ENCODE measurements at places on chromosomes 5 and 9.
A peak's percentile ranks its signal among the peaks of the same experiment; 100 is the strongest.

- DNase-seq, result no peak
Observed at GRCh38 chr9:76452839-76453238, 6.1 kb upstream of the GCNT1 start.

DNA sequence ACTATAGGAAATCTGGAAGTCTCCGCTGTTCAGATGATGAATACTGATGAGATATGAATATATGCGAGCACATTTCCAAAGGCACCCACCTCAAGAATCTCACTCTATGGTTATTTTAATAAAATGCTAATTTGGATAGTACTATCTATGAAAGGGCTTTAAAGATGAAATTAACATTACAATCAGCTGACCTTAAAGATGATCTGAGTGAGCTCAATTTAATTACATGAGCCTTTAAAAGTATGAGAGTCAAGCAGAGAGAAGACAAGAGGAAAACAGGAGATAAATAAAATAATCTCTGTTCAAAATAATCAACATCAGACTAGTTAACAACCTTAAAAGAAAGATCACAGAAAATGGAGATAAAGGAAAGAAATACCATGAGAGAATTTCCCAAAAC lies 474.1 kb upstream of the TUSC1 start:
- no peak for DNase-seq

DNA sequence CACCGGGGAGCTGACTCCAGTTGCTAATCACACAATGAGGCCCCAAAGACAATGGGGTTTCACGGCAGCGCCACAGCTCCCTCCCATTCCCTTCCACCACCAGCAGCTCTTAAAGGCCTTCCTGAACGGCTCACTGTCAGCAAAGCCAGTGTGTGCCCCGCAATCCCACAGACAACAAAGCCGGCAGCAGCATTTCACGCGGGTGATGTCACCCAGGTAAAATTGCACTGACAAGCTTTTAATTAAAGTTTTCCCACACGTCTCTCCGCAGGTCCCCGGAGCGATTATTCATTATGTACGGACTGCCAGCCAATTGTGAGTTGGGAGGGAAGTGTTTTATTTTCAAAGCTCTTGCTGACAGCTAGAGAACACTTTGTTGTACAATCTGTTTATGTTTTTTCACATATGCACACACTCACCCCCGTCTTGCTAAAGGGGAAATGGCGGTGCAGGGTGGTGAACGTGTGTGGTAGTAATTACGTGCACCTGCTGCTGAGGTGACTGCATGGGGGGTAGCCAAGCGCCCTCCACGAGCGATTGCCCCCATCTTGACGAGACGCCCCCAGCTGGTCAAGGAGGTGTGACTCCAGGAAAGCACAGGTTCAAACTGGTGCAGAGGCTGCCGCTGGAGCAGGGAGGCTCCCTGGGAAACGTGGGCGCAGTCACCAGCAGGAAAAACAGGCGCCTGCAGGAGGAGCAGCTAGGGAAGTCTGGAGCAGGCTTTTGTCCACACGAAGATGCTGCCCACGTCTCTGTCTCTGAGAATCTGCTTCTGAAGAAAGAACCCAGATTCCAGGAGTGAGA lies 65.0 kb downstream of the IRX2 start:
- DNase-seq, result no peak

GRCh38 chr9:134221273-134222017 lies 57.1 kb upstream of the RNU6ATAC start:
- DNase-seq, result no peak

DNA sequence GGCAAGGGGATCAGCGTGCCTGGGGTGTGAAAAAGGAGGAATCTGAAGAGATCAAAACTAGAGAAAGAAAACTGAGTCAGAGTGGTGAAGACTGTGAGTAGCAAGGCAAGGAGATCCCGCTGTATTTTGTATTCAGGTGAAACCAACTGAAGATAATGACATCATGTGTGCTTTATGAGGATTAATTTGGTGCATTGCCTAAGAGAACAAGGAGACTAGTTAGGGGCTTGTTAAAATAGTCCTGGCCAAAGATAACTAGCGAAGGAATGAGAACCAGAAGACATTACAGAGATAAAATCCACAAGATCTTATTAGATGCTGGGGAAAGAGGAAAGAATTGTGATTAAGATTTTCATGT lies 16.9 kb upstream of the GPX3 start:
- DNase-seq, result no peak

DNA sequence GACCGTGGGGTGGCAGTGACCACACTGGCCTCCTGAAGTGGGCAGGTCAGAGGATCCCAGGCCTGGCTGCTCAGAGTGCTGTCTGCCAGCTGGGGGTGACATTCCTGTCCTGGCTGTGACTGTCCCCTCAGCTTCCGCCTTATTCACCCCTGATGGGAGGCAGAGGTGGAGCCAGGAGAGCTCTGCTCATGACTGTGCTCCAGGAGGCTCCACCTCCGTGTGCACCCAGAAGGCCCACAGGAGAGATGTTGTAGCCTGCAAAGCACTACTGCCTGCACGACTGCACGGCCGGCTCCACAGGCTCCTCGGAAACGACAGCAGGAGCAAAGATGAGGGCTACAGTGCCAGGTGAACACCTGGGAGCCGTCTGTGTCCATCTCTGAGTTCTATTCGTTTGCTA lies 60.9 kb downstream of the ROPN1L start:
- DNase-seq, result no peak

GRCh38 chr5:74865804-74866595 lies at the start of gene FAM169A:
Gene FAM169A, minus strand, starts transcription at chr5:74866387. Its CDS starts 24,711 bp downstream, at chr5:74841676.
- no peak for DNase-seq

- DNase-seq, result no peak
Observed at GRCh38 chr5:114648940-114649339, 287.1 kb downstream of the KCNN2 start.

DNA sequence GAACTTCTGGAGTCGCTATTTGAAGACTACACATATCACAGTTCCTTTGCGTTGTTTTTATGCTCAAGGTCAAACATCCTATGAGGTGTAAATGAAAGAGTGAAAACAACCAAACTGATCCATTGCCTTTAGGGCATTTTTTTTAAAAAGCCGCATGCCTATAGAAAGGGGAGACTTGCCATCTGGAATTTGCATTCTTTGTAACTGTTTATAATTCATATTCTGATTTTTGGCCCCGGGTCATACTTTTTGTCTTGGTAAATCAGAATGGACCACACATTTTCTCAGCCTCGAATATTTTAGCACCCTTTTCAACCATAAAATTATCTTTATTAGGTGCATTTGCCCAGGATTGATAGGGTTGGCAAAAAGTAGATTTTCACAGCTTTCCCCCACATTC lies 188.0 kb downstream of the GOLPH3 start:
- no peak for DNase-seq

DNA sequence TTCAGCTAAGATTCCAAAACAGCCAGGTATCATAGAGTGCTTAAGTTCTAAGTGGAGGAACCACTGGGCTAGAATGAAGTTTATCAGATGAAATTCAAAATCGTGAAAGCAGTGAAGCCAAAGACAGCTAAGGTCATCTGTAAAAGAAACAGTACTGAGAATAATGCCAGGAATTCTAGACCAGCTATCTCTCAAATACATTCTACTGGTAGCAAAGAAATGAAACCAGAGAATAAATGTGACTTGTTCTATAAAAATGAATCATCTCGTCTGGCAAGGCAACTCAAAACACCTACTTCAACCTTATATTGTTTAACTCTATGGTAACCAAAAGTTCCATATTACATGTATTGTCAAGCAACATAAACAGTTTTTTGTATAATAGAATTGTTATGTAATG lies 51.3 kb upstream of the RGMB start:
- DNase-seq, result no peak

DNA sequence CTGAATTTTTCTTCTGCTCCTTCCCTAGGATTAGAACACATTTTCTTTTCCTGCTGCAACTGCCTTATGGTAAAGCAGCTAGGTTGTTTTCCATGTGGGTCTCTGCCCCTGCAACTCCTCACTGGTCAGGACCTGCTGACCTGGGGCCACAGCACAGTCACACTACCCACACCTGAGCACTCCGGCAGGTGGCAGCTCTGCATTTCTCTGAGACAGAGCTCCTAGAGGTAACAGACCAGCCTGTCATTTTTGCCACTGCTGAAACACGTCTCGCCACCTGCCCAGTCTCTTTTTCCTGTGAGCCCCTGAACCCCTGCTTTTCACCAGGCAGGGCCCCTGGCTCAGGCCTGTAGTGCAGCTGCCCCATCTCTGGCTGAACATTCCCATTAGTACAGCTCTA lies 609.6 kb downstream of the HINT1 start:
- no peak for DNase-seq

DNA sequence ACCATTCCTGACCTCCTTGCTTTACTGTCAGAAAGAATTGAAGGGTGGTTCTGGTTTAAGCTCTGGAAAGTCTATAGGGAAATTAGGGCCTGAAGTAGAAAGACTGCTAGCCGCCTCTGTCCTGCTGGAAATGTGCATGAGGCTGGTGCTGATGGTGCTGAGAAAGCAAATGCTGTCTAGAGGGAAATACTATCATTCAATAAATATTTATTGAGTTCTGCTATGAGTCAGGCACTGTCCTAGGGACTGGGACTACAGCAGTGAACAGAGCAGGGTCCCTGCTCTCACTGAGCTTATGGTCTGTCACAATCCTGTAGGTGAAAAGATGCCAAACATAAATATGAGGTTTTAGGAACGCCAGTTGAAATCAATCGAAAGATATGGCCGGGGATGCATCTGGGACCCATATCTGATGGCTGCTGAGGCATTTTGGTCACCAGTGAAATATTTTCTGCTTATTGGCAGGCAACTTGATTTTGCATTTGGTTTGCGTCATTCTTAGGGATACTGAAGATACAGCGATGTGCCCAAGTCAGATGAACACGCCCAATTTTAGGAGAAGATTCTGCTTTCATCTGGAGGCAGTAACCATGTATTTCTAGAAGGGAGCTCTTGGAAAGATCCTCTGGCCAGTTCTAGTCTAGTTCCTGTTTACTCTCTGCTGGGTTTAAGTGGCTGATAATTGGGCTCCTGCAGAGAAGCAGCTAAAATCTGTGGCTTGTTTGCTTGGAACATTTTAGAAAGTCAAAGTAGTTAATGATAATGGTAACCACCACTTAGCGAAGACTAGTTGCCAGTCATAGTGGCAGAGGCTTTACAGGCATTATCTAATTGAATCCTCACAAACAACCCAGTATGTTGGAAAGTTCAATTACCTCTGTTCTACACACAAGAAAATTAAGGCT lies 73.3 kb downstream of the INSYN2B start:
- no peak for DNase-seq

DNA sequence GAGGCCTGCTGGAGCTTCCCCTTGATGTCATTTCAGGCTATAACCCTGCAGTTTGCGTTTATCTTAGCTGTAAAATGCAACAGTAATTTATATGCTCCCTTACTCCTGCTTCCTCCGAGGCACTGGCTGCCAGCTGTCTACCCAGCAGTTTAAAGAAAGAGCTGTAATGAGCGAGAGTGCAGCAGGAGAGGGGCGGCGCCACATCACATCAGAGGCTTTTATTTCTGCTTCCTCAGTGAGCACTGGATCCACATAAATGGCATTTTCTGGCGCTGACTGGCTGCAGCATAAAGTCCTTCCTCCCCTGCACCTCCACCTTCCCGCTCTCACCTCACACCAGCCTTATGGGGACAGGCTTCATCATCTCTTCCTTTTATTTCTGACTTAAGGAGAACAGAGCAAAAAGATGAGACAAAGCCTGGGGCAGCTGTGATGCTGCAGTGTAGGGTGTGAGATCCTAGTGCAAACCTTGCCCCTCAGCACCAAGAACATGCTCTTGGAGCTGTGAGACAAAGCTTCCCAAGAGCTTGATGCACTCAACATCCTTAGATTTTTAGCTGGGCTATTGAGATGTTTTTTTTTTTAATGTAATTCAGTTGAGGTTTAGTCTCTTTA lies 829.6 kb upstream of the ZNF608 start:
- DNase-seq, result no peak

DNA sequence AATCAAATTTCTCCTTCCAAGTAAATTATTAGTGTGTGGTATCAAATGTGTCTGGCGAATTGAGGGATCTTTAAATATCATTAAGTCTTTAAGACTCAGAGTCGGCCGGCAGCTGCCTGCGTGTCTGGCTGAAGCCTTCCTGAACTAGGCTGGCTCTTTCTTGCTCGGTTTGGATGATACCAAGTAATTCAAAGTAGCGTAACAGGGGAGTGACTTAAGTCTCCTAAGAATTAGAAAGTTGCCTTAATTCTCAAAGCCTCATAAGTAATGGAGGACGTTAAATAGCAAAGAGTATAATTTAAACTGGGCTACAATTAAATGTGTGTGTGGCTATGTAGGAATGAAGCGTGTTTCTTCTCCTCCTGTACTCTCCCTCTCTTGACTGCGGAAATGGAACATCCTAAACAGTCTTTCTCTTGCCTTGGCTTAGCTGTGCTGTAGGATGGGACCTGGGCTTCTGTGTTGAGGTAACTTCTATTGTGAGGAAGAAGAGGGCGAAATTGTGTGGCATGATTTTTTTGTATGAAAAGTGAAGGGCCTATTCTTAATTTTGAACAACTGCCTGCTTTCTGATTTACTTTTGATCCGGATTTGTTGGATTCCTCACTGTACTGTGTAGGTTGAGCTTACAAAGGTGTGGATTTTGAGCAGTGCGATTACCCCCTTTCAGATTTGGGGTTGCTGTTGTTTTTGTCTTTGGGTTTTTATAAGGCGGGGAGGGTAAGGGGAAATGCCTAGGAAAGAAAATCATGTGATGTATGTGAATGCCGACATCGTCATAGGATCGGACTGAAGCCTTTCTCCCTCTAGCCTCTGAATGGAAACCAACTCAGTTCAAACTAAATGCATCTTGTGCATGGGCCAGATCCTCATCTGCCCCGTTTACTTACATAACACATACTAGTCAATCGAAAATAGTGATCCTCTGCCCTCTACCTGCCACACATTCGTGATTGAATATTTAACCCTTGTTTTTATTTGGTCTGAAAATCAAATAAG lies 29.9 kb downstream of the CPEB4 start:
- peak; percentile 76 for DNase-seq

Measured in tibial artery (tissue), 4 donors.